Adrenal gland (tissue), 19 donors: ENCODE measurements at places on chromosomes 2 and 18. TPM values are rescaled to one million over a fixed set of nuclear protein-coding genes. Genes with fewer than 3 reads are reported as not detected.

The MOCOS gene
- polyA plus RNA-seq, result 10.0 TPM

The SRBD1 gene
- polyA plus RNA-seq, result 2.7 TPM

The MSTN gene
- polyA plus RNA-seq, result 0.57 TPM

GRCh38 chr2:210170196-210170445 is 1.1 kb downstream of the KANSL1L start:
- DNase-seq, result no peak

DNA sequence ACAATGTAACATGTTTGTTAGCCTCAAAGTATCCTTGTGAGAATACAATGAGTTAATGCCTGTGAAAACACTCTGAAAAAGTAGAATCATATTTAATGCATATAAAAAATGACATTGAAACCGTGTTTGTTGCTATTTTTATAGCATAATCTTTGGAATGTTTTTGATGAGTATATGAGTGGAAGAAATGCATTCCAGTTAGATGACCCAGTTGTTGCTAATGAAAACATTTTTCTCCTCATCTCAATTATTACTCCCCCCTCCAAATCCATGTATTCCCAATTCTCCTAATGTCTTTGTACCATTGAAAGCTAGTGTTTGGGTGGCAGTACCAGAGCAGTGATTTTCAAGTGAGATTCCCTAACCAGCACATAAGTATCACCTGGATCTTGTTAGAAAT is 67.1 kb upstream of the DSEL start:
- no peak for DNase-seq
